ENCODE measurements at places on chromosomes 1 and 21. TPM values are rescaled to one million over a fixed set of nuclear protein-coding genes. Genes with fewer than 3 reads are reported as not detected.

DNA sequence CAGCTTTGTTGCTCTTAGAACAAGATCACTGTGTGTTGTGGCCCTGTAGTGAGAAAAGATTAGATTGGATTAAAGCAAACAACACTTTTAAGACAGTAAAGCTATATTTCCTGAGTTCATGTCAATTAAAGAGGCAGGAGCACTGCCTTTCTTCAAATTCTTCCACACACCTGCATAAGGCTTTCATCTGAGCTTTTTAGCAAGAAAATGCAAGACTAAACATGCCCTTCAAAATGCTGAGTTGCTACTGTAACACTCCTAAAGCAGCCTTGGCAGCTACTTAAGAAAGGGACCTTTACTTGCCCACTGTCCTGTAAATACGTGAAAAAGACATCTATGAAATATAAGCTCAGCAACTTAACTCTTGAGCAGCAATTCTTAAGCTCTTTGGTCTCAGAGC lies 11.8 kb downstream of the DPH5 start:
- no peak for DNase-seq

DNA sequence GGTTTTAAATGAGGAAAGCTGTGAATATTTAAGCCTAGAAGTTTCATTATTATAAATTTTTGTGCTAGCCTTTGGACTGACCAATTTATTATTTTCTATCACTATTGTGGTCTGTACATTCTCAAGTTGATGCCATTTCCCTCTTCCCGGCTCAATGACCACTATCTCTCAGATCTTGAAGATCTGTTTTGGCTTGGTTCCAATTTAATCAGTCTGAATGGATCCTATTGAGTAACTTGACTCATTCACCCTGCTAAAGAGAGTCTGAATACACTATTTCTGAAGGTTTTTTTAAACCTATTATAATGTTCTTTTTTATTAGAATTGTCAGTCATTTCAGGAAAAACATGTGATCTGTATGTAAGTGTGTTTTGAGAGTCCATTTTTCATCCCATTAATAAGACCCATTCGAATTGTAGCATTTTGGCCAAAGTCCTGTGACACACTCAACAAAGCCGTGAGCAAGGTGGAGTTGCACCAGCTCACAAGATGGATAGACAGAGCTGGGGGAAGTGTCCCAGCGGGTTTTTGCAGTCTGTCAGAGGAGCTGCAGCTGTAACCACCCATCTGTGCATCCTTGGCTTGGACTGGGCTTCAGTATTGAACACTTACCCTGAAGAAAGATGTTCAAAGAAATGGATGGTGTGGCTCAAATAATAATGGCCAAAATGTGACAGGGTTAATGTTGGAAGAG lies 145.6 kb downstream of the NFIA start:
- no peak for DNase-seq

- no peak for DNase-seq
These were observed 127.5 kb downstream of the KCNN3 start for GRCh38 chr1:154742606-154743005.

GRCh38 chr1:28114844-28115243 lies 26.4 kb upstream of the EYA3 start:
- DNase-seq: no peak

DNA sequence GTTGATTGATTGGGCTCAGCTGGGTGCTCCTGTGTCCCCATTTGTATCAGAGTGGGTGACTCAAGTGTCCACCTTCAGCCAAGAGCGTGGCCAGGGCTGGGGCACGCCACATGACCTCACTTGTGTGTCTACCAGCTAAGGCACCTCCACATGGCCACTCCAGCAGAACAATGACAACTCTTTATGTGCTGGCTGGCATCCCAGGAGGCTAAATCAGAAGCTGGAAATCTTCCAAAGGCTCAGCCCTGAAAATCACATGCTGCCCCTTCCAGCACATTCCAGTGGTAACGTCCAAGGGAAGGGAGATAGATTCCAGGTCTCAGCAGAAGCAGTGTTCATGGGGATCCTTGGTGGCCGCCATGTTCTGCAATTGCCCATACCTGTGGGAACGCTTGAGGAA lies 585.5 kb downstream of the AJAP1 start:
- DNase-seq: no peak

The SLC30A2 gene
- total RNA-seq: 0.34 TPM

- no peak for DNase-seq
These were observed 8.5 kb downstream of the CFHR4 start for GRCh38 chr1:196896355-196896754.

The OR2T33 gene
- not detected for total RNA-seq

GRCh38 chr1:175870217-175870616 lies 126.8 kb upstream of the TNR start:
- DNase-seq: no peak

GRCh38 chr1:113042285-113043143 lies 30.5 kb upstream of the LRIG2 start:
- DNase-seq: peak; percentile 69

The CHIT1 gene
- 1.5 TPM for total RNA-seq

- no peak for DNase-seq
These were observed 397.7 kb downstream of the NTNG1 start for GRCh38 chr1:107538502-107538901.

- DNase-seq: no peak
These were observed 4.3 kb downstream of the TCHH start for GRCh38 chr1:152110860-152111514.

The PTGER3 gene
- 4.0 TPM for total RNA-seq

- DNase-seq: no peak
These were observed 226.5 kb downstream of the SDCCAG8 start for GRCh38 chr1:243482141-243483022.

- no peak for DNase-seq
These were observed 275.2 kb upstream of the C1orf105 start for GRCh38 chr1:172145231-172145651.

- DNase-seq: peak; percentile 44
These were observed 16.1 kb downstream of the ENSA start for GRCh38 chr1:150613061-150613920.

The CATSPERE gene
- 3.9 TPM for total RNA-seq

DNA sequence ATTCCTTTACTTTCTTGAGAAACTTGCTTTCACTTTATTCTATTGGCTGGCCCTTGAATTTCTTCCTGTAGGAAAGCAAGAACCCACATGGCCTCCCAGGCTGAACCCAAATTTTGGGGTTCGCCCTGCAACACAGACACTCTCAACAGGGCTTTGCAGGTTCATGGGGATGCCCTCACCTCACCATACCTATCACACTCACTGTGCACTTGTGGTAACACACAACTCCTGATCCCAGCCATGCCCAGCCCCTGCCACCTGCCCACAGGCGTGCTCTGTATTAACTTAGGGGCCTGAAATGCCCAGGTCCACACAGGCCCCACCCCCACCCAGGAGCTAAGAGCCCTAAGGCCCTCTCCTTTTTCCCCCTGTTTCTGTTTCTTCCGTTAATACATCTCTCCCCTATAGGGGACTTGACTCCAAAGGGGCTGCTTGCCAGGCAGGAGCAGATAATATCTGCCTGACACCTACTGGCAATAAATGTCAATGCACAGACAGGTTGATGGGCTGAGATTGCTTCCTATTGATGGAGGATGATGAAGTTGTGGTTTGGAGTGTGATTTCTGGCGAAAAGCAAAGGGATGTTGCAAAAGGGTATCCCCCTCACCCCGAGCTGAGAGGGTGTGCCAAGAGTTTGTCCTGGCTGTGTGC lies 171.5 kb downstream of the AJAP1 start:
- no peak for DNase-seq

- DNase-seq: no peak
These were observed 769.1 kb downstream of the NCAM2 start for GRCh38 chr21:21767276-21767675.

The CA14 gene
- 0.36 TPM for total RNA-seq

The SPRR5 gene
- not detected for total RNA-seq

GRCh38 chr1:42319128-42319851 lies 15.7 kb downstream of the FOXJ3 start:
- DNase-seq: no peak

The ASCL5 gene
- total RNA-seq: not detected

The S1PR1 gene
- total RNA-seq: 9.7 TPM

GRCh38 chr1:226634611-226635246 lies 86.2 kb downstream of the STUM start:
- no peak for DNase-seq
